ENCODE measurements at places on chromosomes 12 and 14.

- peak; percentile 19 for DNase-seq
Observed at GRCh38 chr12:116360579-116361413, 83.3 kb upstream of the MED13L start.

DNA sequence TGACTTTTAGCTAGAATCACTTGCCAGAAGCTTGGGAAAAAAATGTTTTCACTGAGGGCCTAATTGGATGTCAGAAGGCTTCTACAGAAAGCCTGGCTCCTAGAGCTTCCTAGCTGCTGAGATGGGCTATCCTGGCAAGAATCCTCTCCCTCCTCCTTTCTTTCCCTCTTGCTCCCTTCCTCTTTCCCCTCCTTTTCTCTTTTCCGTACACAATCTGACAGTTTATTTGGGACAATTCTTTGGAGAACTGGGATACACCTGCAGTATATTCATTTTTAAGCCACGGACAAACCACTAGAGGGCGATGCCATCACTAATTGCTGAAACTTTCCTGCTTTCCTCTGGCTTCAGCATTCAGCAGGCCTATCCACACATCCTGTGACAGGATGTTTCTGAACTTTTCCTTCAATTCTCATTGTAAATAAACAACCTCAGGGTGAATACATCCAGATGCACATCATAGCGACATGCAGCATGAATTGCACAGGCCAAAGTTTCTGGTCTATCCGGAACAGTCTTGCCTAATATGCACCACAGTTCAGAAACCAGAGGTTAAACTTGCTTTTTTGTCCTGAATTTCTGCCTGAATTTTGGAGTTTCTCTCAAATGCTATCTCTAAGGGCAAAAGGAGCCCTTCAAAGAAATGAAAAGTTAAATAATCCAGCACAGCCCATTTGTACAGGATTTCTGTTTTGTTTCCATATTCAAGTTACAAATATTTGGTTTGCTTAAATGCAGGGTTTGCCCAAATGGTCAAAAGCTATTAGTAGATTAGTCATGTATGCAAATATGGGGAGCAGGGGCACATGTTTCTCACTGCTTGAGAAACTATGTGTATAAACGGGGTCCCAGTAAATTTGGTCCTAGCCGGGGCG lies 142.8 kb downstream of the PAWR start:
- peak; percentile 6 for DNase-seq

DNA sequence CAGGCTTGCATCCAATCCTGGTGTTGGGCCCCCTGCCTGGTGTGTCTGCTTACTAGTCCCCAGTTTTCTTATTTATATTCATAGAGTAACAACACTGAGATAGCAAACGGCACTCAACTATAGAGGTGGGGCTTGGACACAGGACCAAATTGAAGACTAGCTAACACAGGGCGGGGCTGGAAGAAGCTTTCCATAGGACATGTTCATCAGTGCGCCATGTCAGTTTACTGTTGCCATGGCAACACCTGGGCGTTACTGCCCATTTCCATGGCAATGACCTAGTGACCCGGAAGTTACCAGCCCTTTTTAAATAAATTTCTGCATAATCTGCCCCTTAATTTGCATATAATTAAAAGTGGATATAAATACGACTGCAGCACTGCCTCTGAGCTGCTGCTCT lies 275.5 kb upstream of the TMEM132C start:
- DNase-seq: no peak

GRCh38 chr14:76644855-76645518 lies 116.3 kb upstream of the VASH1 start:
- peak; percentile 6 for DNase-seq

DNA sequence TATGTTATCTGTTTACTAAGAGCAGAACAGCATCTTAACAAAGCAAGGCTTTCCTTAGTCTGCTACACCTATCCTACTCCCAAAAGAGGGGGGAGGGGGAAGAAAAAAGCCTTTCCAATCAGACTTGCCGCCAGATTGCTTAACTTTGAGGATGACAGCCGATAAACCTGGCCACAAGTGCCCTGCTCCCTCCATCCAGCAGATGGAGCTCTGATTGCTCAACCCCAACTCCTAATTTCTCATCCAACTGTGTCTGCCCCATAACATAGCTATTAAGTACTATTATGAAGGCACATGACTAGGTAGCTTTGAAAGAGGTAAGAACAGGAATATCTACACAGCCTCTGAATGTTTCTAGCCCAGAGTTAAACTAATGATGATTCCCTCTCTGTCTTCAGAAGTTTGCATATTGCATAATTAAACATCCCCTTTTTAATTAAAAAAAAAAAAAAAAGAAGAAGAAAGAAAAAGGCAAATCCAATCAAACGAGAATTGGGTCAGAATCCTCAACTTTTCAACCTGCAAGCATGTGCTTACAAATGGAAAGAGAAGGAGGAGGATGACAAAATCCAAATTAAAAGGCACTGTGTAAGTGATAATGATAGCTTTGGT lies 247.4 kb downstream of the GALC start:
- peak; percentile 6 for DNase-seq

DNA sequence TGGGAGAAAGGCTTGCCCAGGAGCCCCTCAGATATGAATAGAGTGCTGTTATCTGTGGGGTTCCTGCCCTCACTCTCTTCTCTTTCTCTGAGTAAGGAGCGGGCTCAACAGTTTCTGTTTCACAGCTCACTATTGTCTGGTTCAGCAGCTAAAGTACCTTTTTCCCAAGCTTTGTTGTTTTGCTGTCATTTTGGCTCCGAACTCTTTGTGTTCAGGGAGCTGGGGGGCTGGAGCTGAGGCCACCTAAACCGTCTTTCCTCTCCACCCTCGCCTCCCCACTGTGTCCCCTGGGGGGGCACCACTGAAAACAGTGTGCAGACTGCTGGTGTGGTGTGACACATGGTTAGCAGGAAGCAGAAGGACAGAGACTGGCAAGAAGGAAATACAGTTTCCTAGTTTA lies 51.4 kb downstream of the FBXW8 start:
- peak; percentile 4 for DNase-seq

DNA sequence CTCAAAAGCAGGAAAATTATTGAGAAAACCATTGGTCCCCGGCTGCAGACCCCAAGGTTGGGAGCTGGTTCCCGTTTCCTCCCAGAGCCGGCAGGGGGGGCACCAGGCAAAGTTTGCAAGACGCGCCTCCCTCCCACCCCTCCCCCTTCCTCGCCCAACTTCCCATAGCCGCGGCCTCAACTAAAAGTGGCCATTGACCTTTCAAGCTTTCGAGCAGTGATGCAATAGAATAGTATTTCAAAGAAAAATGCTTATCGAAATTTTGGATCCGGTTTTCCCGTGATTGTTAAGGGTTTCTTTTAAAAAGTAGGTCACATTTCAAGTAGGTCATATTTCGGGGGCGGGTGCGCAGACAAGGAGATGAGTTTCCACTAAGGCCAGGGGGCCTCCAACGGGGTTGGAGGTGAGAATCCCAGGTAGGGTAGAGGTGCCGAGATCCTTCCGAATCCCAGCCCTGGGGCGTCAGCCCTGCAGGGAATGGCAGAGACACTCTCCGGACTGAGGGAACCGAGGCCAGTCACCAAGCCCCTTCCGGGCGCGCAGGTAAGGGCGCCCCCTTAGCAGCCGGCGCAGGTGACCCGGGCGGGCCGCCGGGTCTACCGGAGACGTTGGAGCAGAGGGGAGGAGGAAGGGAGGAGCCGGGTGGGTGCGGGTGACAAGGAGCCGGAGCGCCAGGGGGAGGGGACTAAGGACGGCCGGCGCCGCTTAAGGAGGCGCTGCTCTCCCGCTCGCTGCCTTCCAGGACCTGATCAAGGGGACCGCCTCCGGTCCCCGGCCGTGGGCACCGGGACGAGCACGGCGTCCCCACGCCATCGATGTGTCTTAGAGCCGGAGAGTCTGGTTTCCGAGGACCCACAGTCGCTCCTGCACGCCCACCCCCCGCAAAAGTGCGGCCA lies 2.6 kb upstream of the SOCS2 start:
- DNase-seq: peak; percentile 81

All from activated T-cell treated with anti-CD3 and anti-CD28 coated beads, Interleukin-2, amount 50 U/mL, for 72 hours (primary cell).